ENCODE measurements at places on chromosomes 4 and X. TPM values are rescaled to one million over a fixed set of nuclear protein-coding genes. Genes with fewer than 3 reads are reported as not detected.

Gene POLA1
- 36.5 TPM for total RNA-seq

Gene ASMT
- total RNA-seq: 1.2 TPM

Gene LDB2
- total RNA-seq: not detected

Gene CXCL8
- 0.80 TPM for total RNA-seq

Gene CT47B1
- not detected for total RNA-seq
